ENCODE measurements at places on chromosomes 3 and 15.

DNA sequence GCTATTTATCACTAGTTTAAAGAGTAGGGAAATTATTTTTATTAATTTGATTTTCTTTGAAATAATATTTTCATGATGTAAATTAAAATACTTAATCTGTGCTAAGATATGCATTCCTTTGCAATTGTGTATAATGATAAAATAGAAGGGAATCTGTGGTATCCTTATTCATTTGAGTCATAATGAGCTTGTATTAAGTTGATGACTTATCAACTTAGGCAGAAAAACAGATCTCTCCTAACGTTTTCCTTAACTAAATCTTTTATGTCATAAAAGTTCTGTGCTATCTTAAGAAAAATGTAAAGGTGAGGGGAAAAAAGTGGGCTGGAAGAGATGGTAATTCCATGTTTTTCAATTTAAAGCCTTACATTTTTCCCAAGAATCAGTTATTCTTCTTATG lies 1.9 kb downstream of the FGF7 start:
- no peak for DNase-seq

- DNase-seq, result no peak
Observed at GRCh38 chr15:53808058-53808706, 48.7 kb upstream of the WDR72 start.

DNA sequence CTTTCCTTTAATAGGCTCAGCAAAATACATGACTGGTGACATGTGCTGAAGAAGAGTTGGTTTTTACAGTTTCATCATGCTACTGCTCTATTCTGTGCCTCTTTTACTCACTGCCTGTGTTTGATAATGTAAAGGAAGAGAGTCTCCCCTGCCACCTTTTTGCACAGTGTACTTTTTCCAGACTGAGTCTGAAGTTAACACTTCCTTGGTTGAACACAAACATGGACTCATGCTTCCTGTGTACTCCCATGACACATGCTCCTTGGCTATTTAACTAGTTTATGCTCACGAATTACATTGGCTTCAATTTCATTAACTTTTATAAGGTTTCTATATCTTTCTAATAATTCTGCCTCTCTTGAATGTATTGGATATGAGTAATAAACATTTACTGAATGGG lies 396.1 kb downstream of the VGLL3 start:
- DNase-seq, result no peak

DNA sequence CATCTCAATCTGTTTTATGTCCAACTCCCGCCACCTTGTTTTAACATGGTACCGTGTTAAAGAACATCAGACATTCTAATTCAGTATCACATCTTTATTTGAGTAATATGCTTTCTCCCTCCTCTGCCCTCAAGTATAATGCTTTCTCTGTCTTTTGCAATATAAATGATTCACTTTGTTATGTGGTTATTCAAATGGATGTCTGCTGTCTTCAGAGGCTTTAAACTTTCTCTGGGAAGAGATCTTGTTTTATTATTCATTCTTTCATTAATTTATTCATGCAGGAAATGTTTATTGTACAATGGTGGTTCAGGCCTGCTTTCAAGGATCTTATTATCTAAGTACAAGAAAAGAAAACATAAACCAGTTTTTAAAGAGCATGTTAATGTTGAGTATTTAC lies 57.1 kb downstream of the RAP2B start:
- no peak for DNase-seq

All from activated gamma-delta T cell (primary cell).